CD4-positive, alpha-beta T cell treated with Interleukin-2 at 100 ng/mL for 4 hours (primary cell): ENCODE measurements at places on chromosomes 13 and 19.

- DNase-seq: no peak
Observed at GRCh38 chr13:44153496-44153895, 220.1 kb upstream of the SERP2 start.

DNA sequence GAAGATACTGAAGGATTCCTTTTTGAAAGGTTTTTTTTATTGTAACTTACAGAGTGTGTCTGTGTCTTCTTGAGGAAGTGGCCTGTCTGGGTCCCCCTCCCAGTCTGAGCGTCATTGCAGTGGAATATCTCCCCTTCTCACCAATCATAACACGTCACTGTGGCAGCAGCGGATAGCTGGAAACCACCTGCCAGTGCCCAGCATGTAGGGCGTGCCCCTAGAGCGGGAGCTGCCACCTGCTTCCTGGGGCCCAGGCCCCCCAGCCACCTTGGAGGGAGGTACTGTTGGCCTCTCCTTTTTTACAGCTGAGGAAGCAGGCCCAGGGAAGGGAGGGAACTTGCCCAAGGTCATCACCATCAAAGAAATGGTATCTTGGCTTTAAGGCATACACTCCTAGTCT lies 4.6 kb upstream of the DNM2 start:
- no peak for DNase-seq

DNA sequence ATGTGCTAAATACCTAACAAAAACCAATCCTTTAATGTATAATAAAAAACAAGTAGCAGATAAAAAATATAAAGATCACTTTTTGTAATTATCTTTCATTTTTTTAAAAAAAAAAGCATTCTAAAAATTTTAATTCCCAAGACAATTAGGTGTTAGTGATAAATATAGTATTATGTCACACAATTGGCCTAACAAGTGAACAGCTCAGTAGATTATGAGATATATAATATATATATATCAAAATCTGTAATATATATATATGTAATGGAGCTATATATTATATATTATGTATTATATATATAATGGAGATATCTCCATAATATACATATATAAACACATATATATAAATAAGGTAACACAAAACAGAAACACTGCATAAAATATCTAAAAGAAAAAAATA lies 1531.1 kb upstream of the MIR17HG start:
- DNase-seq: no peak

DNA sequence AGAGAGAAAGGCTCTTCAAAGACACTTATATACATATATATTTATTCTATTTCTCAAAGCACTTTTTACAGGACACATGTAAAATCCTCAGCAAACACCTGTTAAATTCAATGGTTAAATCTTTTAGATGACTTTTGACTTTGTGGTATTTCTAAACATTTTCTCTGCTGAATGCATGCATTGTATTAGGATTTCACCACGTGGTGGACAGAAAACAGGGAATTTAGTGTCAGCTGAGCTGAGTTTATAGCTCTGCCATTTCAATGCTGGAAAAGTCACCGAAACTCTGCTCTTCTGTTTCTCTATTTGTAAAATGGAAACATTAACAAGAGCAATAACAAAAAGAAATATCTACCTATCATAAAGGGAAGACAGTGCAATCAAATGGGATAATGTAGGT lies 375.6 kb downstream of the ENOX1 start:
- DNase-seq: no peak

DNA sequence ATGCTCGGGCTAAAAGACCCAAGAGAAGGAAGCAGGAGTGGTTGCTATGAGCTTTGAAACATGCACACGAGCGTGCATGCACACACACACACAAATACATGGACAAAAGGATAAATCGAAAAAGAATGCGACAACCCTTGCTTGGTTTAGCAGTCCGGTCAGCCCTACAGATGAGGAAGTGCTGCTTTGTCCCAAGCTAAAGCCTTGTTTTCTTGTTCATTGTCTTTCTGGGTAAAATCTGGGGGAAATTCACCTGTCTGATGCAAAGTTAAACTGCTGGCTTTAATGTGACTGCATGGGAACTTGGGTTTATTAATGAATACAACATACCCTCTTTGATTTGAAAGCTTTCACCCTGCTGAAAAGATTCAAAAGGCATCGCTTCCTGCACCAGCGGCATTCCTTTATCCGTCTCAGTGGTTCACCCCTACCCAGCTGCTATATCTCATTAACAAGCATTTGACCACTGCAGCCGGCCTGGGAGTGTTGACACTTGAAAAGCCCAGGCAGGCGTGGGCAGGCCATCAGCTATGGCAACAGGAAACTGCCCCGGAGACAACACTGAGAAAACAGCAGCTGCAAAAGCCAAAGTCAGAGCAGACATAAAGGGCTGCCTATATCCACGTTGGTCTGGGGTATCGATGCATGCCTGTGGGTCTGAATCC lies 301.7 kb downstream of the NDFIP2 start:
- DNase-seq: no peak

DNA sequence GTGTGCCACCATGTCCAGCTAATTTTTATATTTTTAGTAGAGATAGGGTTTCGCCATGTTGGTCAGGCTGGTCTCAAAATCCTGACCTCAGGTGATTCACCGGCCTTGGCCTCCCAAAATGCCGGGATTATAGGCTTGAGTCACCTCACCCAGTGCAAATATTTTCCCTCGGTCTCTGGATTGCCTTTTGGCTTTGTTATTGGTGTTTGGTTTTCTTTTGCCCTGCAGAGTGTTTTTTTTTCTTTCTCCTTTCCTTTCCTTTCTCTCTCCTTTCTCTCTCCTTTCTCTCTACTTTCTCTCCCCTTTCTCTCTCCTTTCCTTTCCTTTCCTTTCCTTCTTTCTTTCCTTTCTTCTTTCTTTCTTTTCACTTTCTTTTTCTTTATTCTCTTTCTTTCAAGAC lies 33.2 kb downstream of the KDM4B start:
- DNase-seq: no peak

GRCh38 chr13:32471187-32471922 lies 43.4 kb upstream of the N4BP2L1 start:
- DNase-seq: no peak

- DNase-seq: no peak
Observed at GRCh38 chr13:46675016-46675415, 121.9 kb downstream of the ESD start.

GRCh38 chr13:25691654-25692053 lies 319.9 kb downstream of the ATP8A2 start:
- no peak for DNase-seq

DNA sequence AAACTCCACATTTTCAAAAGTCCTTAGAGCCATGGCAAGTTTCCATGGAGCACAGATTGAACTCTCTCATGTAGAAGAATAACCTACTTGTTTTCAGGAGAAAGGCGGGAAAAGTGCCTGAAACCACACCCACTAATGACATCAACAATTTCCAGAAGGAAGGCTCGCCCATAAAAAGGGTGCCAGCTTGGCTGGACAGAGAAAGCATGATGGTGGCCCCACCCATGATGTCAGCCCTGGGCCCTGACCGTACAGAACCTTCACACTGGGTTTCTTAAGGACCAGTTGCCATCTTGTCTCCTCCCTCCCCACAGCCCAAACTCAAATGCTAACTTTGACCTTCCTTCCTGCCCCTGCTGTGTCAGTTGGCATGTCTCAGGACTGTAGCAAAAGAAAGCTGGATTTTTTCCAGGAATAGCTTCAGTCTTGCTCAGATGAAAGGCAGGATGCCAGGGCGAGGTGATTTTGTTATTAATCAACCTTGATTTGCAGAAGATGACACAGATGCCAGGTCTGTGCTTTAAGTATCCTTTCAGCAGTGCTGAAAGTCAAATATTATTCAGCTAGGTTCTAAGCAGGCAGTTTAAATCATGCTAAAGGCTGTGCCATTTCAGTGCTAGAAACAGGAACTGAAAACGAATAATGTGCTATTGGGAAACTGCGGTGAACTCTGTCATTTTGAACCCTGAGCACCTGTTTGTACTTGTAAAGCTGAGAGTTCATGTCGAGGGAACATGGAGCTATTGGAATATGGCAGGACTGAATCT lies 89.5 kb upstream of the RFC3 start:
- no peak for DNase-seq

- no peak for DNase-seq
Observed at GRCh38 chr19:279231-279630, 12.0 kb downstream of the PLPP2 start.

GRCh38 chr19:7622933-7623685 lies 6.2 kb downstream of the XAB2 start:
- DNase-seq: no peak

- DNase-seq: peak; percentile 80
Observed at GRCh38 chr13:76886292-76887075, at the start of gene KCTD12. Gene KCTD12, minus strand, starts transcription at chr13:76886405. Its CDS starts 257 bp downstream, at chr13:76886148.

DNA sequence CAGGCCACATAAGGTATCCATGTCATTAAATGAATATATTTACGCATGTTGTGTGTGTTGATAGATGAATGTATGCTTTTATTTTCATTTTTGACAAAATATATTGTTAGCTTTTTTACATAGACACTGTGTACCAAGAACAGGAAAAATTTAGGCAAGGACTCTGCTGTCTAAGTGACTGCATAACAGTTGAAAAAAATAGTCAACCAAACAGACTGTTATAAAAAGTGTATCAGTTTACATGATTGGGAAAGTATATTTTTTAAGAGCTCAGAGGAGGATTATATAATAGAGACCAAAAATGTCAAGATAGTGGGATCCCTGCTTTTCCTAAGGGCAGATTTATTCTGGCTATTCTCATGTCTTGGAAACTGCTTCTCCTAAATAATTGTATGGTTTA lies 858.0 kb downstream of the SLITRK1 start:
- DNase-seq: no peak

DNA sequence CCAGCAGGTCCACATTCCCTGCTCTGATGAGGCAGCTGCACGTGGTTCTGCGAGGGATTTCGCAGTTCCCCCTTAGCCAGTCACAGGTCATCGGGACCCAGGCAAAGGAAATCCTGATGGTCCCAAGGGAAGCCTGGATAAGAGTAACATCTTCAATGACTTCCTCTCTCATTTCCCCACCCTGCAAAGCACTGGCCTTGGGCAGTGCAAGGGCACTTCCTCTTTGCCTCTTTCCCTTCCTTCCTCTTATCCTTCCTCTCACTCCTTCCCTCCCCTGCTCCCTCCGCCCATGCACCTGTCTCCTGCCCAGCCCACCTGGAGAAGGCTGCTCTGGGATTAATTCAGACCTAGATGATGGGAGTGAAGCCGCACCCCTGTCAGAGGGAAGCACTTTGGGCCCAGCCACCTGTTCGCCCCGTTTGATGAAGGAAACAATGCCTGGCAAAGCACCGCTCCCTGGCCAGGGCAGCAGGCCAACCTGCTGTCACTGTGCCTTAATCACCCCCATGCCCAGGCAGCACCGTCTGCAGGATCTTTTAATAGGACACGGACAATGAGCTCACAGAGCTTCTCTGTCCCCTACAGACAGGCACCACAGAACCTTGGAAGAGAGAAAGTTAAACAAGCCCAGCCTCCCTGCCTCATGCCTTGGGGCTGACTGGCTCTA lies 113.5 kb upstream of the PABPC3 start:
- DNase-seq: no peak

GRCh38 chr13:113448885-113449692 lies 4.2 kb downstream of the ADPRHL1 start:
- peak; percentile 36 for DNase-seq

GRCh38 chr13:28494778-28495537 lies at the start of gene FLT1:
Gene FLT1, minus strand, starts transcription at chr13:28495128. Its CDS starts 285 bp downstream, at chr13:28494843.
- DNase-seq: no peak

- DNase-seq: no peak
Observed at GRCh38 chr13:75055296-75055695, 426.7 kb downstream of the TBC1D4 start.

DNA sequence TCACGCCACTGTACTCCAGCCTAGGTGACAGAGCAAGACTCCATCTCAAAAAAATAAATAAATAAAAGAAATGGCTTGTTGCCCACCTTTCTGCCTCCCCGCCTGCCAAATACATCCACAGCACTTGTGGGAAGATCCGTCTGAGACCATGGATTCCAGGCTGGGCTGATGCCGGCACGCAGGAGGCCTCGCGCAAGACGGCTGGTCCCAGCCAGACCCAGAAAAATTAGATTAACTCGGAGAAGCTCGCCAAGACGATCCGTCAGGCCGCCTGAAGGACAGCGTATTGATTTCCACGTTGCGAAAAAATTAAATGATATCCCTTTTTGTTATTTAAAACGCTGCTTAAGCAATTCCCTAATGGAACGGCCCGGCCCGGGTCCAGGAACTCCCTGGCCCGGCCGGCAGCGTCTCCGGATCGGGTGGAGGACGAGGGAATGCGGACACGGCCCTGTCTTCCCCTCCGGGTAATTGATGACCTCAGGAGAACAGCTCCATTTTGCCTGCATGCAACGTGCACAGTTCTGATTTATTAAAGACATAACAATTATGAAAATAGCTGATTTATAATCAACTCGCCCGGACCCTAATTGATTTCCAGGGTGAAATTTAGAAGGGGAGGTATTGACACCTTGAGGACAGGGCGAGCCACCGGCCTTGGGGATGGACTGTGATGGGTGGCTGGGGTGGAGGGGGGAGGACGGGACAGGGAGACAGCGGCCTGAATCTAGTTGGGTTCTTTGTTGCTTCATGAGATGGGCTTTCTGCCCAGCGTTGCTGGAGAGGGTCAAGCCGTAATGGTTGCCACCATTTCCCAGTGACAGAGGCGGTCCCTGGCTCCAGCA lies 52.1 kb downstream of the ZNRF4 start:
- no peak for DNase-seq

DNA sequence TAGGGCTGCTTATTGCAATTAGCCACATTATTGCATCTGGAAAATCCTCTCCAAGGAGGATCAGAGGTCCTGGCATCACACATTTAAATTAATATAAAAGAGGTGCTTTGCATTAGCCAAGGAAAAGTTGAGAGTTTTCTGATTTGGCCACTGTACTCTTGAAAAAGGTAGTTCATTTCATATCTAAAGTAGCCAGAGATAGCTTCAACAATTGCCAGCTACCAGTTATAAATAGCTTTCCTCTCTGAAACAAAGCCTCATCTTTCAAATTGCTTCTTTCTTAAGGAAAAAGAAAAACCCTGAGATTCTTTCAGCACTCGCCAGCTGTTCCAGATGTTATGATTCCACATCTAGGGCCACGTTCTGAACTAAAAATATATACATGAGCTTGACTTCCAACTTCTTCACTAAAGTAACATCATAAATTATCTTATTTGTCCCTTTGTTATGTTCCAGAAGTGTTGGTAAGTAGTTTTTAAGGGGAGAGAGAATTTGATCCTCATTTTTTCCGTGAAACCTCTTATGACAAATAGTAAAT lies 69.6 kb downstream of the ERCC5 start:
- DNase-seq: no peak

DNA sequence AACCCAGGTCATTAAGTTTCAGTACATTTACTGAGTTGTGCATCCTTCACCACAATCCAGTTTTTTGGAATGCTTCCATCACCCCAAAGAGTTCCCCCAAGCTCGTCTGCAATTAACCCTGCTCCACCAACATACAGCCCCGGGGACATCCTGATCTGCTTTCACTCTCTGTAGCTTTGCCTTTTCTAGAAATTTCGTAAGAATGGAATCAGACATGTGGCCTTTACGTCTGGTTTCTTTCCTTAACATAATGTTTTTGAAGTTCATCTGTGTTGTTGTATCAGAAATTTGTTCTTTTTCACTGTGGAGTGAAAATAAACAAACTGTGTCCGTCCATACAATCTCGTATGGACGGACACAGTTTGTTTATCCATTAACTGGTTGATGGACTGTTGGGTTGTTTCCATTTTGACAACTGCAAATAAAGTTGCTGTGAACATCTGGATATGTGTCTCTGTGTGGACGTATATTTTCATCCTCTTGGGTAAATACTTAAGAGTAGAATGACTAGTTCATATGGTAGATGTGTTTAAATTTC lies 2.9 kb downstream of the KLHL26 start:
- DNase-seq: no peak
